ENCODE measurements at places on chromosomes 3 and 15. TPM values are rescaled to one million over a fixed set of nuclear protein-coding genes. Genes with fewer than 3 reads are reported as not detected.

DNA sequence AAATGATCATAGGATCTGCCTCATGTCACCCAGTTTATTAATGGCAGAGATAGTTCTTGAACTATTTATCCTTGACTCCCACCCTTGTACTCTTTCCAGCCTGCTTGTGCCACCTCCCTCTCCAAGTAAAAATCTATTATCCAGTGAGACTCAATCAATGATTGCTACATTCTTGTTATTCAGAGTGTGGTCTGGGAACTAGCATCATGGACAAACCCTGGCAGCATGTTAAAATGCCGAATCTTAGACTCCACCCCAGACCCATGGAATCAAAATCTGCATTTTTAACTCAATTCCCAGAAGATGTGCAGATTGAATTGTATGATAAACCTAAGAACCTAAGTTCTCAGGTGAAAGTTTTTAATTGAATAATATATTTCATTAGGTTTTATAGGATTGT is 34.7 kb upstream of the PYDC2 start:
- H3K36me3 ChIP-seq: no peaks in the 10 kb centered on the region
- DNase-seq: no peak
- no peak overlapping the region for H3K27ac ChIP-seq
- no peaks in the 10 kb centered on the region for H3K4me1 ChIP-seq
- H3K4me3 ChIP-seq: no peak overlapping the region
- H3K27me3 ChIP-seq: no peaks in the 10 kb centered on the region

GRCh38 chr15:57054204-57054750 is 135.8 kb downstream of the TCF12 start:
- H3K27ac ChIP-seq: no peak overlapping the region
- no peak overlapping the region for H3K4me3 ChIP-seq
- no peak for DNase-seq
- peaks cover 2% of the 10 kb centered on the region for H3K4me1 ChIP-seq
- no peaks in the 10 kb centered on the region for H3K36me3 ChIP-seq

Gene GOLGA6A
- not detected for total RNA-seq

Gene OSTN
- not detected for total RNA-seq

All from prostate gland (tissue), 2 donors.